Mesenteric fat pad (tissue), 1 donor: ENCODE measurements at places on chromosomes 2 and 18. TPM values are rescaled to one million over a fixed set of nuclear protein-coding genes. Genes with fewer than 3 reads are reported as not detected.

- DNase-seq: peak; percentile 68
Observed at GRCh38 chr2:236130349-236130998, 37.7 kb downstream of the GBX2 start.

Gene IFIH1
- total RNA-seq: 13.9 TPM

DNA sequence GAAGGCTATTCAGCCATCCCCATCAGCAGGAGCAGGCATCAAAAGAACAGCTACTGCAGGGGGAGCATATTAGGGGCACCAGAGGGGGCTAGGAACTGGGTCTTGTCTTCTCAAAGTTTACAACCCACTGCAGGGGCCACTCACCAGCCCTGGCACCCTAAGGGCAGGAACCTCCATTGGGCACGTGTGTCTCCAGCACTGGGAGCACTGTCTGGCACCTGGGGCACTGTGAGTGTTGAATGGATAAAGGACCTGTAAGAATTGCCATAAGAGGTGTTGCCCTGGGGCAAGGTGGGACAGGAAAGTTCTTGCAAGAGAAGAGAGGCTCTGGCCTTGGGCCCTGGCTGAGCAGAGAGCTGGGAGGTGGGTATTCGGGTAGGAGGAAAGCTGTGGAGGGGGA lies 1.4 kb upstream of the STEAP3 start:
- no peak for DNase-seq

Gene PPP1CB
- 201 TPM for total RNA-seq

DNA sequence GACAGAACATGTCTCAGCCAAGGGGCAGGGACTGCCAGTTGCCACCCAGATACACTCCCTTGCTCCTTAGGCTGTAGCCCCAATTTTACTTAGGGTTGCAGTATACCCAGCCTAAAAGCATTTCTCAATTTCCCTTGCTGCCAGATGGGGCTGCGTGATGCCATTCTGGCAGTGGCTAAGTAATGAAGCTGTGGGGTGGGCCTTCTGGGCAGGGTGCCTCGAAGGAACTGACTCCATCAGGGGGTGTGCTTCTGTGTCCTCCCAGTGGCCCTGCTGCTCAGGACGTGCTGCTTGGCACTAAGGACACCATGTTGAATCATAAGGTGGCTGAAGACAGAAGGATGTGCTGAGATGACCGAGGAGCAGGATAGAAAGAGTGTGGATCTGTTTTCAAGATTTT lies 74.2 kb downstream of the VWA3B start:
- no peak for DNase-seq
